Activated CD4-positive, alpha-beta T cell treated with anti-CD3 and anti-CD28 coated beads for 1 hour (primary cell): ENCODE measurements at places on chromosomes 12 and 14.

DNA sequence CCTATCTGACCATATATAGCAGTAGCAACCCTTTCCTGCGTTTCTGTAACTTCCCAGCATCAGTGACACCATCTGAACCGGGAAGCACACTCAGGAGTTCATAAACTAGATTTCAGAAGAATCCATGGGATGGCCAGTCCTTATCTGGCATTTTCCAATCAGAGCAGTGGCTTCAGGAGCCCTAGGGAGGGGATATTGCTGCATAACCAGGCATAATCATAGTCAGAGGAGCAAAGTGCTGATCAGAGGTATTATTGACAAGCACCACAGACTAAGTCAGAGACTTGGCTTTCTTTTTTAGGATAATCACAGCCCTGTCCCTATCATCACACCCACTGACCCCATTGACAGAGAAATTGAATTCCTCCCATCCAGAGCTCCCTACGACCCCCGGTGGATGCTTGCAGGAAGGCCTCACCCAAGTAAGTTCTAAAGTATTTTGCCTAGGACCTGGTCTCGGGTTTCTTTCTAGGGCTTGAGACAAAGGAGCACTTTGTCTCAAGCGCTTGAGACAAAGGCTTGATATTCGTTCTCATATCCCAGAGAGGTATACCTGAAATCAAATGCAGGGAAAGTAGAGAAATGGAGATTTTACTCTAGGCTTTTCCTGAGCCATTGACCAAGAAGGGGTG is 55.1 kb downstream of the FOXN4 start:
- DNase-seq: no peak

GRCh38 chr14:35898217-35898775 is 72.2 kb downstream of the BRMS1L start:
- no peak for DNase-seq

DNA sequence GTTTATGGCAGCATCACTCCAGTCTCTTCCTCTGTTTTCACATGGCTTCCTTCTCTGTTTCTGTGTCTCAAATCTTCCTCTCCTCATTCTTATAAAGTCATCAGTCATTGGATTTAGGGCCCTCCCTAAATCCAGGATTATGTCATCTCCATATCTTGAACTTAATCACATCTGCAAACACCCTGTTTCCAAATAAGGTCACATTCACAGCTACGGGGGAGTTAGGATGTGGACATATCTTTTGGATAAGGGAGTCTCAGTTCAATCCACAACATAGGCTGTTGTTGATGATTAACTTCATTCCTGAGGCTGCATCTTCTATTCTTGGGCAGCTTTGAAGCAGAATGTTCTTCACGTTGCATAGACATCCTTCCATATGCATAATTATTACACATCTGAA is 40.3 kb upstream of the NTF3 start:
- no peak for DNase-seq

DNA sequence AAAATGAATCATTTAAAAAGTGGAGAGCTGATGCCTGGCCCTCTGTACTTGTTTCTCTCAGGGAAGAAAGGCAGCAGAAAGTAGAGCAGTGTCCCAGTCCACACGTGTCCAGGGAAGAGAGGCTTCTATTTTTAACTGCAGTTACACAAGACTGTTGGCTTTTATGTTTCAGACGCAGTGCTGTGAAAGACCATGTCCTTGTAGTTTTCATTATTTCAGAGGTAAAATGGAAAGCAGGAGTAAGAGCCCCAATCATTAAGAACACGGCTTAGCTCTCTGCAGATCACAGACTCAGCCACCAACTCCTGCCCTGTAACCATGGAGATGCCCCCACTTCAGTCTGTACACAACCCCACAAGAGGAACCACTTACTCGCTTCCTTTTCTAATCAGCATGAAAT is 336.3 kb downstream of the DAD1 start:
- no peak for DNase-seq

DNA sequence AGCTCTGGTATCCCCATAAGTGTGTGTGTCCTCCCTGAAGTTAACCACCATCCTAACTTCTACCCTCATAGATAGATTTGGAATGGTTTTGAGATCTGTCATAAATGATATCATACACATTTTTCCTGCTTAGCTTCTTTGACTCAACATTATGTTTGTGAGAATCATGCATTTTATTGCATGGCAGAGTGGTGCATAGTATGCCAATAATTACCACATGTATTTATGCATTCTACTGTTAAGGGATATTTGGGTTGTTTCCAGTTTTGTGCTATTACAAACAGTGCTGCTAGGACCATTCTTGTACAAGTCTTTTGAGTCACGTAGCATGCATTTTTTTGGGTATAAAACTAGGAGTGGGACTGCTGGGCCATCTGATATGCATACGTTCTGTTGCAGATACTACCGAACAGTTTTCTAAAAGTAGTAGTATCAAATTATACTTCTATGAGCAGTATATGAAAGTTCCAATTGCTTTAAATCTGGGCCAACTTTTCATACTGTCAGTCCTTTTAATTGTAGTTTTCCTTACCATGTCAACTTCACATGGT is 13.4 kb downstream of the GRIP1 start:
- no peak for DNase-seq

GRCh38 chr14:34678306-34678705 is 36.1 kb downstream of the CFL2 start:
- no peak for DNase-seq

DNA sequence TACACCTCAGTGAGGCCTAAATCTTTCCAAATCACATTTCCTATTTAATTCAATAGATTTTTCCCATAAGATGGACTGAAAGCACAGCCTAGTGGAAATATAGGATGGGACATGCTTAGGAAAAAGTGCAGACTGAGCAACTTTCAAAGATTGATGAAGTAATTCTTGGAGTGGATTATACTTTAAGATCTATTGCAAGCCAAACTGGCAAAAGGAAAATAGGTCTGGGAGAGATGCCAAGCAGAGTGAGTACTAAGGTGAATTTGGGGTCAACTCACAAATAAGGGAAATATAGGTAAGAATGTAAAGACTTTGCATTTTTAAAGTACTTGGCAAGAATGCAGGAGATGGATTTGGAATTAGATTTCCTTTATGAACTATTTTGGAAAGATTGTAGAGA is 170.2 kb upstream of the FOXG1 start:
- DNase-seq: no peak

DNA sequence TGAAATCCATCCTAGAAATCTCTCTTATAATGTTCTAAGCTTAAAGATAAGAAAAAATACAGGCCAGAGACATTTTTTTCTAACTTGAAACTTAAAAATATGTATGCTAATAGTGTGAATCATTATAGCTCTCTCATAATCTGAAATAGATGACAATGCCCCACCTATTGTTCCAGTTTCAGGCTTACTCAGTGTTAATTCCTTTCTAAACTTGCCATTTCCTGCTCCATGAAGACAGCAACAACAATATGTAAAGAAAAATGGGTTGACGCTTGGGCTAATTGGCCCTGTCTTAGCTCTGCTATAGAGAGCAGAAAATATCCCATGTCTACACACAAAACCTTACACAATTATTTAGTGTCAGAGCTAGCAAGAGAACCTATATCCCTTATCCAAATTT is 37.1 kb downstream of the LMO3 start:
- no peak for DNase-seq

- no peak for DNase-seq
Observed at GRCh38 chr14:20412411-20412810, 890 bp downstream of the TEP1 start.

- no peak for DNase-seq
Observed at GRCh38 chr14:102761206-102761605, 16.0 kb upstream of the TRAF3 start.

DNA sequence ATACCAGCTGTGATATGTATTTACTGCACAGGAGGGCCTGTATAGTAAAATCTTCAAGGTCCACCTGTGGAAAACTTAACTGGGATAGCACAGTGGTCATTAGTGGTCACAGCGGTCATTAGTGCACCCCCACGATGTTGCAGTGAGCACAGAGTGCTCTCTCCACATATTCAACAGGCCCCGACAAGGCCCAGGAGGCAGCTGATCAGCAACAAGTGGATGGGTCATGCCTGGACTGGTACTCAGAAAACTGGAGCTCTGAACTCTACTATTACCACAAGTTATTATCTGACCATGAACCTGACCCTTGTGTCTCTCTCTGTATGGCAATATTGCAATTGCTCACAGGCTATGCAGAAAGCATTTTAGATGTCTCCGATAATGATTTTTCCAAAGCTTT is 129.5 kb downstream of the SLC35F4 start:
- no peak for DNase-seq

- no peak for DNase-seq
Observed at GRCh38 chr12:51264297-51264696, 5.9 kb downstream of the SMAGP start.

DNA sequence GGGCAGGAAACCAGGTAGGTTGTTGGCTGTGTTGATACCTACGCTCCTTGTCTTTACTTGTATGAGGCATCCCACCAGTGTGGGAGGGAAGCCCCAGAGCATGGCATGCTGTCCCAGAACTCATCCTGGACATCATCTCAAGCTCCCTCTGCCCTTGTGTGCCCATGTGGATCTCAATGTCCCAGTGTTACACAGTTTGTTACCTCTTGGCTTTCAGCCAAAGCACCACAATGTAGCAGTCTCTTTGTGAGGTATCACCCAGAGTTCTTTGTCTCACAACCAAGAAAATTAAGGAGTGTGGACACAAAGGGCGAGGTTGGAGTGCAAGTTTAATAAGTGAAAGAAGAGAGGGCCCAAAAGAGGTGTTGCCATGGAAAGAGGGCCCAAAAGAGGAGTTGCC is 43.1 kb upstream of the CDKN3 start:
- DNase-seq: no peak

- no peak for DNase-seq
Observed at GRCh38 chr12:111792155-111792855, 25.6 kb downstream of the ALDH2 start.
